GM23248 (cell line): ENCODE measurements at places on chromosomes 5 and 9. TPM values are rescaled to one million over a fixed set of nuclear protein-coding genes. Genes with fewer than 3 reads are reported as not detected.

- DNase-seq, result peak; percentile 84
Measured at GRCh38 chr9:92760070-92760469, 4.6 kb downstream of the BICD2 start.

MCTP1 gene
- total RNA-seq, result not detected in 2 replicates

- peak; percentile 88 for DNase-seq
Measured at GRCh38 chr9:34227445-34227844, 48.6 kb downstream of the UBAP1 start.

DNA sequence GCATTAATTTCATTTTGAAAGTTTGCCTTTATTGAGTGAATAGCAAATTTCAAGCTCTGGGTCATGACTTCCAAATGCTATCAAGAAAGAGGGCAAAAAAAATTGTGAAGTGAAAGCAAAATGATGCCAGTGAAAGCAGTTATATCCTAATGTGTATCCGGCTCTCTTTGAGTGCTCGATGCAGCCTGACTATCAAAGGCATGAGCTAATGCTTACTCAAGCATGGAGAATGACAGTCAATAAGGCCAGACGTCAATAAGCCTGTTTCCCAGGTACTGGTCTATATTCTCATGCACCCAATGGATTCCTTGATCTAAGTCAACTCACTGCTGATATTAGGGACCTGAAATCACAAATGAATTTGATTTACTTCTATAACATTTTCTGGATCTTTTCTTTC, 435.5 kb downstream of the CAAP1 start:
- DNase-seq, result no peak

GRCh38 chr5:142055301-142055700, 42.5 kb upstream of the GNPDA1 start:
- DNase-seq, result no peak

GRCh38 chr5:62982348-62982747, 403.7 kb downstream of the LRRC70 start:
- no peak for DNase-seq

DNA sequence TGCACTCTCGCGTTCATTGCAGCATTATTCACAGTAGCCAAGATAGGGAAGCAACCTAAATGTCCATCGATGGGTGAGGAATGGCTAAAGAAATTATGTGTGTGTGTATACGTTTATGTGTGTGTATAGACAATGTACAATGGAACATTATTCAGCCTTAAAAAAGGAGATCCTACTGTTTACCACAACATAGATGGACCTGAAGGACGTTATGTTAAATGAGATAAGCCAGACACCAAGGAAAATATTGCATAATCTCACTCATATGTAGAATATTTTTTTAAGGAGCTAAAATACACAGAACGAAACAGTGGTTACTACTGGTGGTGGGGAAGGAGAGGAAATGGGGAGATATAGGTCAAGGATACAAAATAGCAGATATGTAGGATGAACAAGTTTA, 2.4 kb downstream of the KIF2A start:
- no peak for DNase-seq

DNA sequence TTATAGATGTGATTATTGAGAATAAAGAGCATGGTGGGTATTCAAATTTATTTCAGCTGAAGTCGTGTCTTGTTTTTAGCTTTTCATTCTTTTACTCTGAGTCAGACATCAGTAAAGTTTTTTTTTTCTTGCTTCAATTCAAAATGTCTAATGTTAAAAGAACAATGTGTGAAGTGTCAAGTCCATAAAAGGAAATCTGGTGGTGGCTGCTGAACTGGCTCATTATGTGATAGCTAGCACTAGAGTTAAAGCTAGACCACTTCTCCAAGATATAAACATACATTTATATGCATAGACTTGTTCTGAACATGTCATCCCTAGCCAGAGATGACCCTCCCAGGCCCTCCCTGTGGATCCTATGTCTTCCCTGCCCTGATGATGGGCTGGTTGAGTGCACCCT, 338.3 kb downstream of the RAB3C start:
- no peak for DNase-seq

C7 gene
- not detected in 2 replicates for total RNA-seq

DNA sequence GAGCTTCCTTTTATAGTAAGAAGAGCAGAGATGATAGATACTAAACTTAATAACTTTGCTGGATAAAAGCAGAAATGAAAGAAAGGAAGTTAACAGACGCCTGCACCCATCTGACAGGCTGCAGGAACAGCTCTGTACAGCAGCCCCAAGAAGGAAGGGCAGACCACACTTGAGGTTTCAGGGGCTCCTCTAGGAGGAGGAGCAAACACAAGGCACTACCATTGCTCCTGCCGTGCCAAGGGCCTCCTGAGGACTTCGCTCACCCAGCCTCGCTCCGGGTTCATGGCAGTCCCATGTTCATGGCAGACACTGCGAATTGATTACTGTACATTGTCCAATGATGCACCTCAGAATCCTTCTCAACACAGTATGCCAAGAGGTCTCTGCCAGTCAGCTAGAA, 85.1 kb downstream of the AMBP start:
- no peak for DNase-seq

DNA sequence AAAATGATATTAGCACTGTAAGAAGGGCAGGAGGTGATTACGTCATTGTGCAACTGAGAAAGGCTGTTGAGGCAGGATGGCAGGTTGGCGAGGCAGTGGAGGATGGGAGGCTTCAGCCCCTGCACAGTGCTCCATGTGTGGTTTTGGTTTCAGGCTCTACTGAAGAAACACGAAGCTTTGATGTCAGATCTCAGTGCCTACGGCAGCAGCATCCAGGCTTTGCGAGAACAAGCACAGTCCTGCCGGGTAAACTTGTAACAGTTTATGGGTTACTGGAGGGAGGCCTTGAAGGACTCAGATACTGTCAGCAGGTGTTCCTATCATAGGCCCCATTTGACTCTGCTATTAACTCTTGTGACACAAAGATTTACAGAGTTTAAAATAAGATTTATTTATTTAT, 35.1 kb downstream of the SPTAN1 start:
- no peak for DNase-seq

CFAP157 gene
- total RNA-seq, result not detected in 2 replicates

ANKRD20A1 gene
- not detected in 2 replicates for total RNA-seq

GRCh38 chr5:14066326-14066725, 76.8 kb upstream of the TRIO start:
- DNase-seq, result no peak

DNA sequence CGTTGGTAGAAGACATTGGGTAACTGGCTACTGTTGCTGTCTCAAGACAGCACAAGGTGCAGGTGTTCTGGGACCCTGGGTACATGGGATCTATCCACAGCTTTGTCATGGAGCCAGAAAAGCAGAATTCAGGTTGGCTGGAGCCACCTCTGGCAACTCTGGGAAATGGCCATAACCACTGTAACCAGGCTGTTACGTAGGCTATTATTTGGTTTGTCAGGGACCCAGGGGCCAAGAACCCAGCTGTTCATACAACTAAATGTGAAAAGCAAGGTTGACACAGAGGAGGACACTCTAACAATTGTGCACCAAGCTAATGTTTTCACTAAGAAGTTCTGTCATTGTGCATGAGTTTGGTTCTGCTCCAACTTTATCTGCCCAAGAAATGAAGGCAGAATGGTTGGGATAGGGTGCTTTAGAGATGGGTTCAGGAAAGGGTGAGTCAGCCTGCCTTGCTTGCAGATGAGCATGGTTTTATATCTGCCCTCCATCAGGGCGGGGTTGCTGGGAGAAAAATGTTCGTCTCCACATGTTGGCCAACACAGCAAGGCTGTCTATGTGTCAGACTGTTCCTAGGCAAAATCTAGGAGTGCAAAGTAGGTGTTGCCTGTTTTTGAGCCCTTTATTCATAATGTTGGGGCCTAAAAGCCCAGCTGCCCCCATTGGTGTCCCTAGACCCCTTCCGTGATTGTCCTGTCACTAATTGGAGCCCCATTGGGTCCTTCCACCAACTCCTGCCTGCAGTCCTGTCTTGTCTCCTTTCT, 131.3 kb upstream of the DAP start:
- peak; percentile 44 for DNase-seq

DNA sequence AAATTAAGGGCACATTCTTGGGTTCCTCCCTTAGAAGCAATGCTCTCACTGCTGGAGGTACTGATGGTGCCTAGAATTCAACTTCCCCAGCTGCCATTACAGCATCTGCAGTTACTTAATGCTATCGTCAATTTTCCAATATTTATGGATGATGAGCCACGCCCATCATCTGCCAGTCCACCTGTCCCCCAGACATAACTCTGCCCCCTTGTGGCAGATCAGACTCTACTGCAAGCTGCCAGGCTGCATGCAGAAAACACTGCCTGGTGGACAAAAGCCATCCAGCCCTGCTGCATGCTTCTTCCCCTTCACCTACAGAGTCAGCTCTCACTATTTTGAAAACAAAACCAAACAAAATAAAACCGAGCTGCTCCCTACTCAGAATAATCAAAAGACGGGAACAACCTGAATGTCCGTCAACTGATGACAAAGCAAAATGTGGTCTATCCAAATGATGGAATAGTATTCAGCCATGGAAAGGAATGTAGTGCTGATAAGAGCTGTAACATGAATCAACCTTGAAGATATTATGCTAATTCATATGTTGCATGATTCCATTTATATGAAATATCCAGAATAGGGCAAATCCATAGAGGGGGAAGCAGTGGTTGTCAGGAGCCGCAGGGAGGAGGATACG, 66.4 kb downstream of the RETREG1 start:
- DNase-seq, result peak; percentile 77

- DNase-seq, result peak; percentile 70
Measured at GRCh38 chr5:88979244-88979643, 96.3 kb upstream of the MEF2C start.

KIF20A gene
- total RNA-seq, result 26.0 and 27.3 TPM in 2 replicates

GRCh38 chr9:111003182-111003581, 35.1 kb downstream of the LPAR1 start:
- no peak for DNase-seq

PDLIM4 gene
- total RNA-seq, result 84.4 and 107 TPM in 2 replicates

DNA sequence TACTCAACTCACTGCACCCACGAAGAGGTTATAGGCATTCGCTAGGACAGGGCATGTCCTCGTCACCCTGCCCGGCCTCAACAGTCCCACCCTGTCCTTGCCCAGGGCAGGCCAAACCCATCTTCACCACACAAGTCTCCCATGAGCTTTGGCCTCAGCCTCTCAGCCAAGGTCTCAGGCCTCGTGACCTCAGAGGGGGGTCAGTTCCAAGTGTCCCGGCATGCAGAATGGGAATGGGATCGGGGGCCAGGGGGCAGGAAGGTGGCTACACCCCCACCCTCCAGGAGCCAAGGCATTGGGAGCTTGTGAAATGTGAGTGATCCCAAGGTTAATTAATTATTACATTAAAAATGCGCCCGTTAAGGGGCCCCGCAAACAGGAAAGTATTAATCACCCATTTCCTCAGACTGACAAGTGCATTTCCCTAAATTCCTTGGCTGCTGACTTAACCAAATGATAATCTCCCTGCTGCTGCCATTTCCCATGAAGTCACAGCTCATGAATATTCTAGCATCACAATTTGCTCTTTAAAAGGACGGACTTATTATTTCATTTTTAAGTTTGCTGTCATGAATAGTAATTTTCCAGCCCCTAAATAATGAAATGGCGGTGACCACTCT, 8.0 kb upstream of the UBAC1 start:
- DNase-seq, result no peak

- DNase-seq, result peak; percentile 59
Measured at GRCh38 chr5:137609127-137609526, 110.0 kb upstream of the SPOCK1 start.

GRCh38 chr5:102418531-102418930, 80.3 kb downstream of the SLCO6A1 start:
- DNase-seq, result no peak

DNA sequence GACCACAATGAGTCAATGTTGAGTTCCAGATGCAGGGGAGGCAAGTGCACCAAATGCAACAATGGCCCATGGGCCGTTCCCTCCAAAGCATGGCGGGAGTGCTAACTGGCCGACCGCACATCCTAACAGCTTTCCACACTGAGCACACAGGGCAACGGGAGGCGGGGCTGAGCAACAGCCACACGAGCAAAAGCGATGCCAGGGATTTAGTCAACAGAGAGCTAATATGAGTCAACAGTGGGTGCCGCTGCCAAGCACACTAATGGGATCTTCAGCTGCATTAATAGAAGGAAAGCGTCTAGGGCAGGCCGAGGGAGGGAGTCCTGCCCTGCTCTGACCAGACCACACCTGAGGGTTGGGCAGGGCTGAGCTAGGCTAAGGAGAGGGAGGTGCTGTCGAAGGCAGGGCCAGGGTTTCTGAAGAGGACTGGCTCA, 4.6 kb downstream of the EPB41L4B start:
- peak; percentile 99 for DNase-seq

DNA sequence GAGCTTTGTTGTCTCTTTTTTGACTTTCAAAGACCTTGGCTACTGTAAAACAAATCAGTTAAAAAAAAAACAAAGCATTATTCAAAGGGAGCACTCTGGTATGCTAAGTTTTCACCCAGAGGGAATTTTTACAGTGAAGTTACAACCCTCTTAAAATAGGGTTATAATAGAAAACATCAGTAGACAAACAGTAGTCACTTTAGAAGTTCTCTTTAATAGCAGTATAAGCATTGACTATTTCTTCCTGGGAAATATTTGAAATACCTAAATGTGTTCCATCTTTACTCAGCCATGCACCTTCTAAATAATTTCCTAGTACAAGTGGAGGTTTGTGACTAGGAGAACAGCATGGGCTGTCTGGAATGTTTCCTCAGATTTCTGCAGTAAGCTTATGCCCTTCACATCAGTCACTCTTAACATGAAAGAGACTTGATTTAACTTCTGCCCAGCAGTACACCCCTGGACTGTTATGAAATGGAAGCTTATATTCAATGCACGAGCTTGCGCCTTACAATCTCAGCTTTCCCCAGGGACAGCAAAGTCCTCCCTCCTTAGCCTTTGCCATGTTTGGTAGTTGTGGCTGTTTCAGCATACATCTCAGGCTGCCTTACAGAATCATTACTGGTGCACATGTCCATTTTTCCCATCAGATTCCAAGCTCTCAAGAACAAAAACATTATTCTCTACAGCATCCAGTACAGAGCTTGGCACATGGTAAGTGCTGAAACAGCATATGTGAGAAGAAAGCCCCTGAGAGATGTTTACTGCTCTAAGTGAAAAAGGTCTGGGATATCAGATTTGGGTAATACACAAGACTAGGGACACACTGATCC, 191.5 kb downstream of the ZNF608 start:
- DNase-seq, result no peak

GRCh38 chr9:100578610-100579009, 731 bp downstream of the CAVIN4 start:
- DNase-seq, result no peak

DNA sequence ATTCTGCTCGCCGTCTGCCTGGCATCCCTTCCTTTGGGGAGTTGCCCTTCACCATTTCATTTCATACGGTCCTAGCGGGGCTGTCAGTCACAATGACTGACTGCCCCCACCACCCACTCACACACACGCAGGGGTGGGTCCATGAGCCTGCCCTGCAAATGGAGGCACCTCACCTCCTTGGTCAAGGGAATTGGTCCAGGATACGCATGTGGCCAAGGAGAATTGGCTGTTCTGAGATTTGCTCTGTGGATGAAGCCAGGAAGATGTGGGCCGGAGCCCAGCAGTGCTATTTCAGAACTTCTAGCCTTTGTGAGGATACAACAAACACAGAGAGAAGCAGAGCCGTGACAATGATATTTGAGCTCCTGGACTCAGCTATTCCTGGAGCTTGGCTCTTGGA, 17.0 kb downstream of the C1QTNF2 start:
- DNase-seq, result no peak

- no peak for DNase-seq
Measured at GRCh38 chr9:72394066-72394465, 29.1 kb upstream of the ZFAND5 start.

PRR16 gene
- total RNA-seq, result 32.5 and 33.0 TPM in 2 replicates

SMIM33 gene
- not detected in 2 replicates for total RNA-seq
